Stimulated activated CD8-positive, alpha-beta memory T cell treated with anti-CD3 and anti-CD28 coated beads, Interleukin-4, amount 100 ng/mL, for 1 hour (primary cell): ENCODE measurements at places on chromosomes 5 and 9.

- no peak for DNase-seq
Measured at GRCh38 chr5:17257705-17258273, 40.4 kb downstream of the BASP1 start.

DNA sequence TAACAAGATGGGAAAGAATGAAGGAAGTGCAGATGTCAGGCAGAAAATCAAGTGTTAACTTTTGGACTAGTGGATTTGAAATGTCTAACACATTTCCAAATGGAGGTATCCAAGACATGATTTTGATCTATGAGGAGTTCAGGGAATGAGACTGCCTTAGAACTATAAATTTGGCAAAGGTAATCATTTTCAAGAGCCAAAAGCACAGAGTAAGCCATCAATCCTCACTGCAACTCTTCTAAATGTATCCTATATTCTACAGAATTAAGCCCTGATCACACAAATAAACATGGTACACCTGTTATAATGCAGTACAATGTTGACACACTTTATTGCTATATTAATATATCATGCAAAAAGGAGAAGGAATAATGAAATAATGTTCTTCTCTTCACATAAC is 55.6 kb downstream of the SETX start:
- DNase-seq: no peak

DNA sequence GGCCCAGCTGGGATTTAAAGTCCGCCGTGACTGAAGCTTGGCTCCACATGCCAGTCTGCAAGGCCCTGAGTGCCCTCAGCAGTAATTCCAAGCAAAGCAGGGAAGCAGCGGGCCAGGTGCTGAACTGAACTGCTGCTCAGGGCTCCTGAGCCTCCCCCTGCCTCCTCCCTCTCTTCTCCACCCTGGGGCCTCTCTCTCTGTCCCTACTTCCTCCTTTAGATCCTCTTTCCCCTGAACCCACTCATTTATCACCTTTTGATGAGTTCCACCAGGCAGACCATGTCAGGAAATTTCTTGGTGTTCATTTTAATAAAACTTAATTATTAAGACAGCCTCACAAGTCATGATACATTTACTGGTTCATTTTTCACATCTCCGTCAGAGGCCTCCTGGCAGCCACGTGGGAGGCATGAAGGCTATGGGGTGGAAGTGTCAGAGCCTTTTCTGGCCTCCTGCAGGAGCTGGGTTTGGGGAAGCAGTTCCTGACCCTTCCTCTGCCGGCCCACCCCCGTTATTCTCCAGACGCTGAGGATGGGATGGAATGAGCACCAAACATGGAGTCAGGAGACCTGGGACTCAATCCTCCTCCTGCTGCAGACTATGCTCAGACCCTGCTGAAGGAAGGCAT is 32.2 kb upstream of the KCNIP1 start:
- DNase-seq: no peak

GRCh38 chr5:119367502-119368237 is 11.9 kb downstream of the TNFAIP8 start:
- DNase-seq: no peak

DNA sequence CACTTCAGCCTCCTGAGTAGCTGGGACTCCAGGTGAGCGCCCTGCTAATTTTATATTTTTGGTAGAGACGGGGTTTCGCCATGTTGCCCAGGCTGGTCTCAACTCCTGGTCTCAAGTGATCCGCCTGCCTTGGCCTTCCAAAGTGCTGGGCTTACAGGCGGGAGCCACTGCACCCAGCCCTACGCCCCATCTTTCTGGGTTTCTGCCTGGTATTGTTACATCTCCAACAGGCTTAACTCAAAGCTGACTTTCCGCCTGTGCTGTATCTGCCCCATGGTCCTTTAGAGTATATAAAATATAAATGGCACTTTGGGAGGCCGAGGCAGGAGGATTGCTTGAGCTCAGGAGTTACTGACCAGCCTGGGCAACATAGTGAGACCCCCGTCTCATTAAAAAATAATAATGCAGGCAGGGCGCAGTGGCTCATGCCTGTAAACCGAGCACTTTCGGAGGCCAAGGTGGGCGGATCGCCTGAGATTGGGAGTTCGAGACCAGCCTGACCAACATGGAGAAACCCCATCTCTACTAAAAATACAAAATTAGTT is 36.5 kb upstream of the GLDC start:
- DNase-seq: no peak

- no peak for DNase-seq
Measured at GRCh38 chr5:158910782-158911692, 188.7 kb downstream of the EBF1 start.

DNA sequence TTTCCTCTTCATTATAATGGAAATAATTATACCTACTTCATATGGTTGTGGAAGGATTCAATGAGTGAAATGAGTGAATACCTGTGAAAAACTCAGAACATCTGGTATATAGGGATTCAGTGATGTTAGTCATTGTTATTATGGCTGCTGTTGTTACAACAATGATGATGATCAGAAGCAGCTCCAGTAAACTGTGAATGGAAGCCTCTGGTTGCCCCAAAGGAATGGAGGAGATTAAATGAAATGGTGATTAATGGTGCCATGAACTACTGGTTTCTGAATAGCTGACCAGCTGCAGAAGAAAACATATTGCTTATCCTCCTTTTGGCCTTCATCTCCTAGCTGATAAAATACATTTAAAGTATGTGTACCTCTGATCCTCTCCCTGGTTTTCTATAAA is 372.0 kb downstream of the ARHGEF28 start:
- no peak for DNase-seq

- no peak for DNase-seq
Measured at GRCh38 chr5:3600106-3601060, 4.8 kb downstream of the IRX1 start.

DNA sequence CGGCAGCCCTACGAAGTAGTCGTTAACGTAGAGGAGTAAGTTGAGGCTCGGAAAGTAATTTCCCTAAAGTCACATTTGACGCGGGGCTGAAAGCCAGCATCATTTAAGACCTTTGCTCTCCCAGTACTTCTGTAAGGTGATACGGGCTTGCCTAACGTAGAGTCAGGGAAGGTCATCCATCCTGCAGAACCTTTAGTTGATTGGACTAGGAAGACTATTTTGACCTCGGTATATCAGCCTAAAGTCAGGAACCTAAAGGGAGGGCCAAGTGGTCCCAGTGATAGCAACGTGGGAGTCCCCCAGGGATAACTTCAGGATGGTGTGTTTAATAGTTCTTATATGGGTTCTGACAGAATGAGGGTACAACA is 657 bp downstream of the NUP214 start:
- no peak for DNase-seq

- DNase-seq: no peak
Measured at GRCh38 chr9:557601-558201, 283.8 kb upstream of the DMRT1 start.

GRCh38 chr9:121797081-121797480 is 145.6 kb downstream of the DAB2IP start:
- no peak for DNase-seq

- DNase-seq: no peak
Measured at GRCh38 chr5:89280103-89281037, 397.4 kb upstream of the MEF2C start.

GRCh38 chr9:37922363-37923117 is 18.6 kb upstream of the SLC25A51 start:
- DNase-seq: no peak

- no peak for DNase-seq
Measured at GRCh38 chr5:140563596-140563995, 802 bp downstream of the APBB3 start.

DNA sequence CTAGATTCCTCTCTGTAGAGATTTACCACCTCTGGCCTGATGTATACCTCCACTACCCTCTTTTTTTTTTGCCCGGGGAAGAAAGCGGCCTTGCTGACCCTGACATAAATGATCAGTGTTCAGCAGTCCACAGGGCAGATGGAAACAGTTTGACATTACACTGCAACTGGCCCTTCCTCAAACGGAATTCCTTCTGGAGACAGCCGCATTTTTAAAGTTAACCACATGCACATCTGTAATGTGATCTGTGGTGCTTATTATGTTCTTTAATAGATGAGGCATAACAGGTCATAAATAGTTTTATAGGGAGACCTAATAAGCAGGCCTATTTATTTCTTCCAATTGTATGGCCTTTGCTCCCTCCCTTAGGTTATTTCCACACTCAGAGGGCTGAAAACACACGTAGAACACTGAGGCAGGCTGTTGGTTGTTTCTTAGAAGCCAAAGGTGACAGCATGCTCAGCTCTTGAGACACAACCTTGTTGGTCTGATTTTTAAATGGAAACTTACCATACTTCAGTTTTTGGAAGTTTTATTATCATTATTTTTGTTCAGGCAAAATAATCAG is 84.0 kb upstream of the APC start:
- DNase-seq: no peak

DNA sequence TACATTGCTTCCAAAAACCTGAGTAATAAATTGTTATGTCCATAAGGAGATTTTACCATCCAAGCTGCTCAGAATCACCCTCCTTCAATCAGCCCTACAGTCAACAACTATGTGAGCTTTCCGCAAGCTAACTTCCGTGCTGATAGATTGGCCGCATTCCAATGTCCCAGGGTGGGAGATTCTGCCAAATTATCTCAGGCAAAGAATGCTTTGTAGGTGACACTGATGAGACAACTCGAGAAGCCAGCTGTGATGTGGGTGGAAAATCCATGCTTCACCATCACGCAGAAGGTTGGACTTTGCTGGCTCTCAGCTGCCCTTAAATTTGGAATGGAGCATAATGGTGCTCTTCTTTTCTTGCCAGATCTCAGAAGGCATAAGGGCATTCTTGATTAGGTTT is 44.9 kb upstream of the HCN1 start:
- DNase-seq: no peak

DNA sequence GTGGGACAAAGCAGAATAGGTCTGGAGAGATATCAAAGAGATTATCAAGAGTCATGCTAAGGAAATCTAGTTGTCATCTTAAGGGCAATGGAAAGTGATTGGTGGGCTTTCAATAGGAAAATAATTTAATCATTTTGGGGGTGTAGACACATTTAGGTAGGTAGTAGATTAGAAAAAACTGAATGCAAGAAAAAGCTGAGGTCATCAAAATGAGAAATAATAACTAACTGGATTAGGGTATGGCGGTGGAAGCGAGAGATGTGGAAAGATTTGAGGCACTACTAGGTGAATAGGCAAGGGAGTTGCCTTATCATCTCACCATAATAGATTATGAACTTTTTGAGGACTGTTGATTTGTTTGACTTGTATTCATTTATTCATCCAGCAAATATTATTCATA is 393.2 kb upstream of the ZNF608 start:
- DNase-seq: no peak

- DNase-seq: no peak
Measured at GRCh38 chr9:128150594-128151308, 1.5 kb downstream of the LCN2 start.

- DNase-seq: no peak
Measured at GRCh38 chr5:7869474-7870136, 657 bp downstream of the MTRR start.

- DNase-seq: no peak
Measured at GRCh38 chr5:178651046-178651810, 24.4 kb upstream of the CLK4 start.

- no peak for DNase-seq
Measured at GRCh38 chr5:140988100-140988499, 21.8 kb downstream of the PCDHAC2 start.

DNA sequence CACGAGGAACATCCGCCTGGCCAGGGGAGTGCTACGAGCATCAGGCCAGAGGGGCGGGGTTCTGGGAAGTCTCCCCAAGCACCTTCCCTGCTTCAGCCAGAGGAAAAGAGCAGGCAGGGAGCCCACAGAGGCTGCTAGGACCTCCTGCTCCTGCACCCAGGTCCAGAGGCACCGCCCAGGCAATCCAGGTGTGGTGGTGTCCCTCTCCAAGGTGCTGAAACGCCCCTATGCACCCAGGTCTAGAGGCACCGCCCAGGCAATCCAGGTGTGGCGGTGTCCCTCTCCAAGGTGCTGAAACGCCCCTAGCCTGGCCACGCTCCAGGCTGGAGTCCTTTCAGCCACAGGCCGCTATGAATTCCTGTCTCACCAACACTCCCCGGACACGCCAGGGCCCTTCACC is 10.7 kb upstream of the UBAC1 start:
- DNase-seq: no peak

DNA sequence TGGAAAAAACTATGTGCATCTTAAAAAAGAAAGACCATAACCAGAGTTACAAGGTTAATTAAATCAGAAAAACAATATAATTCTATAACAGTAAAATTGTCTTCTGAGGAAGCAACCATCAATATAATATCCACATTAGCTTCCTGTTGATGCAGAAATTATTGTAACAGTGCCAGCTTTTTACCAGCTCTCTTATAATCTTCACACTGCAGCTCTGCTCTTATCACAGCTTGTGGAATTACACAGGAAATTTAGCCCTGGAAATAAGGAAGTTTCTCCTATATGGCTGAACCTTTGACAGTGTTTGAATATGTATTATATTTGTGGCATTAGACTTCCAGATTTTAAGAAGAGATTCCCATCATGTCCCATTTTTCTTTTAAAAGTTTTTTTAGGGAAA is 49.1 kb upstream of the TEK start:
- DNase-seq: no peak

DNA sequence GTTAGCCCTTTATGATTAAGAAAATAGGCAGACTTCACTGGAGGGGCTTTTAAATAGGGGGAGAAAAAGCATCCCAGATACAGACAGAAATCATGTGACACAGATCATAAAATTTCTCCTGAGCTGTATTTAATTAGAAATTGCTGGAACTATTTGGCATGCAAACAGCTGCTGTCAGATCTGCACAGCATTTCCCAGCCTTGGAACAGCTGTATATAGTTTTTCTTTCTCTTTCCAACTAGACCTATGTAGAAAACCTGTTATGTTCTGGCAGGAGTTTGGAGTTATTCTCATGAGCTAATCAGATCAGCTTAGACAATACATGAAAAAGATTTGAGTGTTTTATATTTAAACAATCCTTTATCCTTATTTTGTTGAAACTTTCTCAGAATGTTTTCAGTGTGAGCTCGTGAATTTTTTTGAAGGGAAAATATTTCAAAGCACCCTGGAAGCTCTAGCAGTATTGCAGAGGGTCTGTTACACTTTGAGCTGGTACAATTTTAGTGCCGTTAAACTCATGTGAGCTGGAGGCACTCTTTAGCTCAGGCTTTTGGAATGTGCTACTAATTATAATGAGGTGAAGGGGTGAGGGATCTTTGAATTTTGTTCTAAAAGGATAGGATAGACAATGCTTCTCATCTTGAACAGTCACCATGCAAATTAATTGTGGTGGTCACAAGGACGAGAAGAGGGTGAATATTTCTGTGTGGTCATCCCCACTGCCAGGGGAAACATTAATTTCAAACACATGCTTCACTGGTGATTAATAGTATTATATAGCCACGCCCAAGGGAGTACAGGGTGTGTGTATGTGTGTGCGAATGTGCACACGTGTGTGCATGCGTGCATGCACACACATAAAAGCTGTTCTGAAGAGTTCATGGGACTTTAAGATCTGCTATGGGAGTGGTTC is 239.4 kb upstream of the FBXL7 start:
- DNase-seq: no peak

GRCh38 chr9:30534896-30535295 is 1849.5 kb upstream of the ACO1 start:
- DNase-seq: no peak
